ENCODE measurements at places on chromosomes 5 and 9.

GRCh38 chr5:95283761-95284571, 928 bp downstream of the MCTP1 start:
- no peak for DNase-seq

- DNase-seq, result no peak
These were observed 38.9 kb upstream of the CEP72 start for GRCh38 chr5:573206-573605.

DNA sequence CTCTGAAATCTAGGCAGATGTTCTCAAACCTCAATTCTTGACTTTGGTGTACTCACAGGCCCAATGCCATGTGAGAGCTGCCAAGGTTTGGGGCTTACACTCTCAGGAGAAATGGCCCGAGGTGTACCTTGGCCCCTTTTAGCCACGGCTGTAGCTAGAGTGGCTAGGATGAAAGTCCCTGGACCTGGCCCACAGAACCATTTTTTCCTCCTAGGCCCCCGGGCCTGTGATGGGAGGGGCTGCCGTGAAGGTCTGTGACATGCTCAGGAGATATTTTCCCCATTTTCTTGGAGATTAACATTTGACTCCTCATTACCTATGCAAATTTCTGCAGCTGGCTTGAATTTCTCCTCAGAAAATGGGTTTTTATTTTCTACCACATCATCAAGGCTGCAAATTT, 1296.5 kb downstream of the MAT2B start:
- DNase-seq, result no peak

DNA sequence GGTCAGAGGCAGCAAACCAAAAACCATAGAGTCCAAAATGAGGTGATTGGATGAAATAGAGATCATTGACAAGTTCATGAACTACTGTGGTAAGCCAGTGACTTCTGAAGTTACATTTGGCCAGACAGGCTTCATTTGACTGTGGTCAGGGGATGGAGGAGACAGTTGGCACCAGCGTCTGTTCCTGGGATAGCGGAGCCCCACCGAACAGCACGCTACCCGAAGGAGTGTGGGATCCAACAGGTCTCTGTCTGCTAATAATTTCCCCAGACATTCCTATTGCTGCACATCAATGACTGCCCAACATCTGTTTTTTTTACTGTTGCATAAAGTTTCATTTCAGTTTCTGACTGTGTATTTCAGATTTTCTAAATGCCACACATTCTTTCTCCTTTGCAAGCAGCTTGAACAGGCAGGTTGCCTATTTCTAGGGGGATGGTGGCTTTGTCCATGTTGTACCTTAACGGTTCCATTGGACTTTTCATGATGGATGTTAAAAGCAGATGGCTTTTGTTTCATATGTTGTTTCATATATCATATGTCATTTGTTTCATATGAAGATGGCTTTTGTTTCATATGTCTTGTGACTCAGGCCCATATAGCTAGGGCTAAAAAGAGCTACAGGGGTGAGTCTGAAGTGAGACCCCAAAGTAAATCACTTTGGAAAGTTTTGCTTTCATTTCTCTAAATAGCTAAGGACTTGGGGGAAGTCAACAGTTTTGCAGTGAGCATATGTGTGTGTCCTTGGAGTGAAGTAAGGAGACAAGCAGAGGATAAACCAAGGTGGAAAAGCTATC, 180.8 kb downstream of the GOLPH3 start:
- DNase-seq, result peak; percentile 78

DNA sequence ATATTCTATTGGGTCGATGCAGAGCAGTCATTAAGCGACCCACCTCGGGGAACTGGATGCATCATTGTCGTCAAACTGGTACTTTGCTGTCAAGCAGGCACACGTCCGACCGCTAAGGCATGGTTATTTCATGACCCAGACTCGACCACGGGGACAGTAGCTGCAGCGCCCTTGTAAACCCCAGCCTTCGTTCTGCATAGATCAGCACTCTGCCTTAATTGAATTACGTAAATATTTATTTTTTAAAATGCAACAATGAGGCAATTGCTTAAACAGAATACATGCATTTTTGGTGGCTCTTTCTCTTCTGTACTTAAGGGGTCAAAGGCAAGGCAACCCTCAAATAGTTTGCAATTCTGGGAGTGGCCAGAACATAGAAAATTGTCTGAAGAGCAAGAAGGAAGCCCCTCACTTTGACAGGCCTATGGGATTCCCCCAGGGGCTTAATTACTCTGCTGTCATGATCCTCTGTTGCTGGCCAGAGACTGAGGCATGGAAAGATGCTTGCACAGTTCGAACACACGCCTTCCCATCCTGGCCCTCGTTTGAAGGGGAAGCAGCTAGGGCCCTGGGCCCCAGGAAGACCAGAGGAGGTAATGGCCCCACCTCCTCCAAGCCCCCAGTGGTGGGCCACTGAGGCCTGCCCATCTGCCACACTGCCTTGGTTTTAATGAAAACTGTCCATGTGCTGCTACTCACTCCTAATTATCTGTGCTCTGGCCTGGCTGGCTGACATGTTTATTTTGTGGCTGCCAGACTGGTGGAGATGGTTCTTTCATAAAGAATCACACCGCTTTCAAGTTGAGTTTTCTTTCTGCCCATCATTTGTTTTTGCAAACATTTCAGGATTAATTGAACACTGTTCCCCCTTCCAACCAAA, 169.7 kb upstream of the MAST4 start:
- no peak for DNase-seq

DNA sequence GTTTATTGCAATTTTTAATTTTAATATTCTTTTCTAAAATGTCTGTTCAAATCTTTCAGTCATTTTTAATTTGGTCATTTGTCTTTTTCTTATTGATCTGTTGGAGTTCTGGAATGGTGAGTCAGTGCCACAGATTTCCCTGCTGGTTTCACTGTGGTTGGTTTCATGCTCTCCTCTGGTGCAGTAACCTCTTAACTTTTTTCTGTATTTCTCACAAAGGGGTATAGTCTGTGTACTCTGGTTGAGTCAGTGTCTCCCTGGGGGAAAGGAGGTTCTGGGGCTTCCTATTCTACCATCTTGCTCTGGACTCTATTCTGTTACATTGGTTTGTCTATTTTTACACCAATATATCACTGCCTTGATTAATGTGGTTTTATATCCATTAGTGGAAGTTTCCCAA, 178.8 kb downstream of the CSNK1G3 start:
- DNase-seq, result peak; percentile 32

DNA sequence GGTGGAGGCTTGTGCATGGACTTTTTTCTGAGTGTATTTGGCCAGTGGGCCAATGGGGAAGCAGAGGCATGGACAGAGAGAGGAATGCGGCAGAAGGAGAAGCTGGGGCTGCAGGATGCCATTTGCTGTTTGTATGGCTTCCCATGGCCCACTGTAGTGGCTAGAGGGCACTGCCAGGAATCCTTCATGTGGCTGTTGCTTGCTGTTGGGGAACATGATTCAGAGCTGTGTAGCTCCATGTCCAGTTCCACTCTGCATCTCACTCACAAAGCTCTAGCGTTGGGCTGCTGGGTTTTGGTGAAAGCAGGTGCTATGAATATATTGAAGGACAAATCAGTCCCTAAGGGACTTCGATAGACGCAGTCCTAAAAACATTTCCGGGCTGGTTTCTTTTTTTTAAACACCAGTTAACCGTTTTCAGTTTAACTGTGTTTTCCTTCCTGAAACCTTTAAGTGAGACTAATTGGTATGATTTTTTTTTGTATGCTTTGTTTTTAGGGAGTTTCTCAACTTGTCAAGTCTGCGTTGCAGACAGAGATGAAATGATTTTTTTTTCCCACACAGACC, 51.3 kb downstream of the SLC22A5 start:
- DNase-seq, result no peak

GRCh38 chr5:64900618-64901017, 131.9 kb downstream of the CWC27 start:
- DNase-seq, result no peak

GRCh38 chr5:154758493-154758892, 3.3 kb downstream of the LARP1 start:
- no peak for DNase-seq

DNA sequence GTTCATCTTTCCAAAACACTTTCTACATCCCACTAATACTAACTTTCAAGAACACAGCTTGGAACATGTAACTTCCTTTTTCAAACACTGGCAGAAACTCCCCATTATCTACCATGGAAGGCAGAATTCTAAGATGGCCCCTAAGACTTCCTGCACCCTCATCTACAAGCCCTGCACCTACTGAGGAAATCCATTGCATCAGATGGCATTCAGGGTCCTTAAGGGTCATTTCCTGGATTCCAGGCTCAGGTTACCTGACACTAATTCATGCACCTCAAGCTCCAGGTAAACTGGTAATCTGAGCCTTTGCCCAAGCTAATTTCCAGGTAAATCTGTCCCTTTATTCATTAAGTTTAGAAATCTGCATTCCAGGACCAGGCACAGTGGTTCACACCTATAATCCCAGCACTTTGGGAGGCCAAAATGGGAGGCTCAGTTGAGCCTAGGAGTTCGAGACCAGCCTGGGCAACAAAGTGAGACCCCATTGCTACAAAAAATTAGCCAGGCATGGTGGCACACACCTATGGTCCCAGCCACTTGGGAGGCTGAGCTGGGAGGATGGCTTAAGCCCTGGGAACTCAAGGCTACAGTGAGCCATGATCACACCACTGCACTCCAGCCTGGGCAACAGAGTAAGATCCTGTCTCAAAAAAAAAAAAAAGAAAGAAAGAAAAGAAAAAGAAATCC, 91.6 kb downstream of the NFIB start:
- DNase-seq, result no peak

- DNase-seq, result no peak
These were observed 13.0 kb upstream of the LCN15 start for GRCh38 chr9:136777359-136777758.

- peak; percentile 22 for DNase-seq
These were observed 101.1 kb downstream of the FGF18 start for GRCh38 chr5:171520300-171521174.

GRCh38 chr5:142233083-142234032, 91.5 kb downstream of the SPRY4 start:
- DNase-seq, result no peak

- DNase-seq, result peak; percentile 42
These were observed 81.3 kb downstream of the OXCT1 start for GRCh38 chr5:41788941-41789368.

DNA sequence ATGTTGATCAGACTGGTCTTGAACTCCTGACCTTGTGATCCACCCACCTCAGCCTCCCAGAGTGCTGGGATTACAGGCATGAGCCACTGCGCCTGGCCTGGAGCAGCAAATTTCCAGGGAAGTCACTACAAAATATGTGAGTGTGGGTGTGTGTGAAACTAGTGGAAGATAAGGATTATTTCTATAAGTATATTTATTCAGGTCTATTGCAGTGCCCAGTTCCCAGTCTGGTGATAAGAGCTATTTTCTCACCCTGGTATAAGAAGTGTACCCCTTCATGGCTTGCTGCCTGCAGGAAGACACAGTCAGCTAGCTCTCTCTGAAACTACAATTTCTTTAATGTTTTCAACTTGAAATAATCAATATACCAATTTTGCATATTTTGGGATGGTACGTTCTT, 37.1 kb downstream of the TARS1 start:
- DNase-seq, result no peak

DNA sequence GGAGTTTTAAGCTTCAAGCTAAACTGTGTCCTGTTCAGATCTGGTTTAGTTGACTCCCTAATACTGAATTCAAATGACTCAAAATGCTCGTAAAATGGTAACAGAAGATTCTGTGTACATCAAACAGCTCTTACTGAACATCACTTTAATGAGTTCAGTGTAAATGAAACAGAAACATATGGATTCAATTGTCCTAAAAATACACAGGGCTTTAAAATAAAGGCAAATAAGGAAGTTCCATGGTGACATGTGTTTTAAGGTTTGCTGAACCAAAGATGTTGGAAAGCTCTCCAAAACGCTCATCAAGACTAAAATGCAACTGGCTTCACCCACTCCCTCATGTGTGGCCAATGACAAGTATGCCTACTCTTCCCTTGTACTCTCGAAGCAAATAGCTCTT, 340.0 kb upstream of the PIK3R1 start:
- peak; percentile 66 for DNase-seq

- DNase-seq, result no peak
These were observed 58.1 kb upstream of the SHISAL2B start for GRCh38 chr5:64632251-64632650.

GRCh38 chr9:83047839-83048775, 14.8 kb downstream of the RASEF start:
- no peak for DNase-seq

DNA sequence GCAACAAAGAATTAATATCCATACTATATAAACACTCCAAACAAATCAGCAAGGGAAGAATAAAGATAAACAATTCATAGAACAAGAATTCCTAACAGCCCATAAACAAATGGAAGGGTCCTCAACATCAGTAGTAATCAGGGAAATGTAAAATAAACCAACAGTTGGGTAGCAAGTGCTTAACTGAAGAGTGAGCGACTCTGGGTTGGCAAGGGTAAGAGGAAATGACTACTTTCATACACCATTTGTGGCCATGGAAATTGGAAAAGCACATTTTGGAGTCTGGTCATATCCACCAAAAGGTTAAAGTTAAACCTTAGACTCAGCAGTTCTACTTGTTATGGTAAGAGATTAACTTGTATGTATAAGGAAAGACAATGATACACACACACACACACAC, 17.4 kb upstream of the RORB start:
- DNase-seq, result no peak

GRCh38 chr5:76851728-76852369, 2.0 kb downstream of the S100Z start:
- DNase-seq, result no peak

DNA sequence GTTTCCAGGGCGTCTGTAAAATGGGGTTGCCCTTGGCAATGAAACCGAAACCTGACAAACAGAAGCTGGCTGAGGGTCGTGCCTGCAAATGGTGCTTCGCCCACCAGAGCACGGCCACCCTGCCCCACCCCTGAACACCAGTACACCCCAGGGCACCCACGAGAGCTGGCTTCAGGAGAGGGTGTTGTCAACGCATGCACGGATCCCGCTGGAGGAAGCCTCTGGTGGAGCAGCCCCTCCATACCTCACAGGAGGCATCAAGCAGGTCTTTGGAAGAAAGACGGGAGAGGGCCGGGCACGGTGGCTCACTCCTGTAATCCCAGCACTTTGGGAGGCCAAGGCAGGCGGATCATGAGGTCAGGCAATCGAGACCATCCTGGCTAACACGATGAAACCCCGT, 8.6 kb downstream of the SLC6A3 start:
- DNase-seq, result no peak

GRCh38 chr9:77575785-77576184, 72.3 kb downstream of the GNA14 start:
- DNase-seq, result no peak

GRCh38 chr9:133855802-133856521, 117.8 kb upstream of the SARDH start:
- DNase-seq, result peak; percentile 25

GRCh38 chr5:73631500-73631899, 5.5 kb downstream of the ARHGEF28 start:
- no peak for DNase-seq

- DNase-seq, result no peak
These were observed 33.7 kb downstream of the GLDC start for GRCh38 chr9:6611865-6612264.

DNA sequence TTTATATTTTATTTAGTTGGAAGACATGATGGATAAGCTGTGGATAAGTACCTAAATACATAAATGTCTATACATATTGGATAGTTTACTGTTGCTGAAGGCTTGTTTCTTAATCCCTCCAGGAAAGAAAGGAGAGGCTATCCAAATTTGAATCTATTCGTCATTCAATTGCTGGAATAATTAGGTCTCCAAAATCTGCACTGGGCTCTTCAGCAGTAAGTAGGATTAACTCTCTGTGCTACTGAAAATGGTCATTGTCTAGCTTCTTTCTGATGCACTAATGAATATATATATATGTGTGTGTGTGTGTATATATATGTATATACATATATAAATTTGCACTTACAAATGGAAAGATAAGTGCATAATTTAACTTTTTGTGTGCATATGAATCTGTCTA, 198.3 kb downstream of the FER start:
- DNase-seq, result no peak

All from fibroblast of skin of left quadriceps (primary cell).